Sigmoid colon (tissue), 7 donors: ENCODE measurements at places on chromosomes 6 and 20.

- no peak for DNase-seq
Observed at GRCh38 chr6:4693173-4693970, 82.8 kb upstream of the CDYL start.

DNA sequence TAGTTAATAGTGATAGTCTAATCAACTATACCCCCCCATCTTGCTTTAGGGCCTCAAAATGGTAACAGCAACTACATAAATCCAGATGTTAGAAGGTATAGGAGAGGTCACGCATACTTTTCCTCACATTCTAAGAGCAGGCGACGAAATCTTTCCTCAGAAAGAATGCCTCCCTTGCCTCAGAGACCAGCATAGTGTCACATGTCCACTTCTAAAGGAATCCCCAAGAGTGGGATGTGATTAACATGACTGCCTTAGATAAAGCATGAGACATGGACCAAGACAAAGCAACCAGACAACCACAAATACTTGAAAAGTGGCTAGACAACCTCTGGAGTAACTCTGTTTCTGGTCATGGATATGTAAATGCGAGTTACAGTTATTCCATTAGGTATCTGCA is 710.7 kb downstream of the EYS start:
- no peak for DNase-seq

DNA sequence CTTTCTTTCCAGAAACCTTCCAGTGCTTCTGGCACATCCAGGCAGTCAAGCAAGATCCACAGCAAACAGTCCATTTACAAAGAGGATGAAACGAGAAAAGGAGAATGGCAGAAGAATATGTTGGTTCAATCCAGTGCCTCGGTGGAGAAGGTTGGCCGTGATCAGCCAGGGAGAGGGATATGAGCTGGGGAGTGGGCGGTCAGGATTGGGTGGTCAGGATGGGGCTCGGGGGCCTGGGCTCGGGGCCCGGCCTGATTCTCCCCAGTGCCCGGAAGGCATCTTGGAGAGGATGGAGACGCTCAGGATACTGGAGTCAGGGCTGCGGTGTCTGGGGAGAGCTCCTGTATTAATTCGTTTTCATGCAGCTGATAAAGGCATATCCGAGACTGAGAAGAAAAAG is 61.3 kb downstream of the EFCAB8 start:
- no peak for DNase-seq

DNA sequence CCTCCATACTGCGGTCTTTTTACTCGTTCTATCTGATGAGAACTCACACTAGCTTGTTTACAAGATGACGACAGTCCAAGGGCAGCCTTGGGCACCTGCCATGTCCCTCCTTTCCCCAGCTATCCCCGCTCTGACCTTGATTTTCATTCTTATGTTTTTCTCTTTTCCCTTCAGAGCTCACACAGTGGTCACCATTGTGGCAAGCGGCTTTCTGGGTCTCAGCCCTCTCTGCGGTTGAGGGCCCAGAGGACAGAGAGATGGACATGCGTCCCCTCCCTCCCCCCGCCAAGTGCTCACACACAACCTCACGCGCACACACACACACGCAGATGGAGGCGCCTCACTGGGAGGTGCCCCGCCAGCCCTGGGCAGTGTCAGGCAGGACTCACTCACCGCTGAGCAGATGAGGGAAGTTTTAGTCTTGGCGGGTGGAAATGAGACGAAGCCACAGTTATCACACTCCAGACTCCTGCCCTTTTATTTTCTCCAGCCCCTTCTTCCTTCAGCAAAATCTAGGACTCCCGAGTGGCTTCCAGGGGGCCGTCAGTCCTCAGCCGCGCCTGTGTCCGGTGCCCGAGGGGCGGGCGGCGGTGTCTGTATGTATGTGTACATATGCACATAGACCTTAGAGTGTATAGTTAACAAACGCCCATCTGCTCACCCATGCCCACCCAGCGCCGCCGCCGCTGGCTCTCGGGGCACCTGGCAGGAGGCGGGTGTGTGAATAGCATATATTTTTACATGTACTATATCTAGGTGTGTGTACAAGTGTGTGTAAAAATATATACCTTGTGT is 13.8 kb upstream of the MYL9 start:
- peak; percentile 89 for DNase-seq

GRCh38 chr6:167735951-167736288 is 90.8 kb upstream of the AFDN start:
- DNase-seq: no peak

DNA sequence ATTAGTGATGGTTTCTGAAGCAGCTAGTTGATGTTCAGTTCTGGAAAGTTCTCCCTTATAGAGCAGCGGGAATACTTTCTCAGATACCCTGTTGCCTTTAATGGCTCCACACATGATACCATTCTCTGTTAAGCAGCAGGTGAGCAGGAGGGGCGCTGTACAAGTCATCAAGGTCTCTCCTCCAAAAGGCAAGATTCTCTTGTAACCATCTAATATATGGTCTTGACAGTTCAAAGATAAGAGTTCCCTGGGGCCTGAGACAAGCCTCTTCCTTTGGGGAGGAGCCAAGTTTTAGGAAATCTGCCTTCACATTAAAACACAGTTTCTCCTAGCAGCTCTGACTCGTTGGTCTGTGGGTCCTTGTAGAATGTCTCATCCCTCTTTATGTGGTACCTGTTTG is 258.2 kb downstream of the QKI start:
- DNase-seq: no peak

- no peak for DNase-seq
Observed at GRCh38 chr6:47865206-47865605, 83.4 kb downstream of the OPN5 start.

DNA sequence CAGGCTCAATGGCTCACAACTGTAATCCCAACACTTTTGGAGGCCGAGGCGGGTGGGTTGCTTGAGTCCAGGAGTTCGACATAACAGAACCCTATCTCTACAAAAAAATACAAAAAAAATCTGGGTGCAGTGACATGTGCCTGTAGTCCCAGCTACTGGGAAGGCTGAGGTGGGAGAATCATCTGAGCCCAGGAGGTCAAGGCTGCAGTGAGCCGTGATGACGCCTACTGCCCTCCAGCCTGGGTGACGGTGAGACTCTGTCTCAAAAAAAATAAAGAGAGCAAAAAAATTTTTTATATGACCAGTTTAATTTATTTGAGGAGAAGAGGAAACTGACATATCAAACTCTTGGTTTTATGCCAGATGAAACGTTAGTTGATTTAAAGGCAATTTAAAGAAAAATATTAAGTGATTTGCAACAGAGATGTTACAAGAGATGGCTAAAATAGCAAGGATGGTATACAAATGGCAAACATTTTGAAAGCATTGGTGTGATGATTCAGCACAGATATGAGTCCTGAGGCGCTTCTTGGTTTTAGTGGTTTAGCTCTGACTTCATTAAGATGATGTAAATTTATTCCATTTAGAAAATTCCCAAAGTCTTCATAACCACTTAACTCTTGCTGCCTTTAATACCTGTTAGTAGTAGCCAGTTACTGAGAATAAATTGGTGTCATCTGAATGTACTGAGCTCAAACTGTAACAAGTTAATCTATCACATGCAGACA is 17.7 kb downstream of the GTF2H5 start:
- no peak for DNase-seq

DNA sequence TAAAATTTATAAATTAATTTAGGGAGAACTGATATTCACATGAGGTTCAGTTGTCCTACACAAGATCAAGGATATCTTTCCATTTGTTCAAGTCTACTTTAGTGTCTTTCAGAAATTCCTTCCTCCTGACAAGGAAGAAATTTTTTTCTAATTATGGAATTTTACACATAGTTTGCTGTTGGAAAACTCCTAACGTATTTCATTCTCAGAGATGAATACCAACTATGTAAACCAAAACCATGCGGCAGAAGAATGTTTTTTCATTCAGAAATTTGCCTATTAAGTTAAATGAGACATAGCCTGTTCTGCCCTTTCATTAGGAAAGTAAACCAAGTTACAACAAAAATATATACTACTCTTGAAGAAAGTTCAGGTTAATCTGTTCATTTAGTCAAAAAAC is 111.2 kb upstream of the PRDM1 start:
- no peak for DNase-seq

DNA sequence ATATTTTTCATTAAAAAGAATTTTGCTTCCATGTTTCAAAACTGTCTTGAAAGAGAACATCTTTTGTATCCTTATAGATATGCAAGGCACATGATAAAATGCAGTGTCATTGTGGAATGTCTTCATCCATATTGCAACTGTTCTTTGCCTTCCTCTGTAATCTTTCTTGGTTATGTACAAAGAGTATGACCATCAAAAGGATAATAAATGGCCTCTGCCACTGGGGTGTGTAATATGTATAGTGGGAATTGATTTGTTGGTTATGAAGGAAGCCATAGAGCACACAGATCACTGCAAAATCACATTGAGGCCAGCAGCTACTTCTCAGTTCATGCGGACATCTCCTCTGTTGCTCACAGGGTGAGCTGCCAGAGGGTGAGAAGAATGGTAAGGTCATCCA is 703.5 kb downstream of the TFAP2A start:
- no peak for DNase-seq

DNA sequence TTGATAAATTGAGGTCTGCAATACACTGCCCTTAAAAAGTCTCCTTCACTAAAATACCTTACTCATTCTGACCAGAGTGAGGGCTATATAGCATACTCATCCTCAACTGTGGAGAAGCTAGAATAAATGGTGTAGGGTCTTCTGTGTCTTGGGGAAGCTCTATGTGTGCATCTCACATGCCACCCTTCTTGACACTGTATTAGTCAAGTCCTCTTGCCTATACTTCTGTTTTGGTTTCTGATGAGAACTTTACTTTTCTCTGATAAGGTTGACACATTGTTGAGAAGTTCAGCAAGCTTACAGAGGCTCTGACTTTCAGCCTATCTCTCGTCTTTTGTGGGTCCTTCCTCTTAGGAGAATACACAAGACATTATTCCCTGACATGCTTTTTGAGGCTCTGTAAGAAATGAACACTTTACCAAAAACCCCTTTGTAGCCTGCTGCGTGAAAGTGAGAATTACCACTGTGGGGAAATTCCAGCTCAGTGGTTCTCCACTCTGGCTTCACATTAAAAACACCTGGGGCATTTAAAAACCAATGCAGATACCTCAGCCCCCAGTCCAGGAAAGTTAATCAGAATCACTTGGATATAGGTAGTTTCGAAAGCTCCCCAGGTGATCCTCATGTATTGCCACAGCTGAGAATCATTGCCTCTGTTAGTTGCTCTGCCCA is 372.1 kb upstream of the HS3ST5 start:
- no peak for DNase-seq

DNA sequence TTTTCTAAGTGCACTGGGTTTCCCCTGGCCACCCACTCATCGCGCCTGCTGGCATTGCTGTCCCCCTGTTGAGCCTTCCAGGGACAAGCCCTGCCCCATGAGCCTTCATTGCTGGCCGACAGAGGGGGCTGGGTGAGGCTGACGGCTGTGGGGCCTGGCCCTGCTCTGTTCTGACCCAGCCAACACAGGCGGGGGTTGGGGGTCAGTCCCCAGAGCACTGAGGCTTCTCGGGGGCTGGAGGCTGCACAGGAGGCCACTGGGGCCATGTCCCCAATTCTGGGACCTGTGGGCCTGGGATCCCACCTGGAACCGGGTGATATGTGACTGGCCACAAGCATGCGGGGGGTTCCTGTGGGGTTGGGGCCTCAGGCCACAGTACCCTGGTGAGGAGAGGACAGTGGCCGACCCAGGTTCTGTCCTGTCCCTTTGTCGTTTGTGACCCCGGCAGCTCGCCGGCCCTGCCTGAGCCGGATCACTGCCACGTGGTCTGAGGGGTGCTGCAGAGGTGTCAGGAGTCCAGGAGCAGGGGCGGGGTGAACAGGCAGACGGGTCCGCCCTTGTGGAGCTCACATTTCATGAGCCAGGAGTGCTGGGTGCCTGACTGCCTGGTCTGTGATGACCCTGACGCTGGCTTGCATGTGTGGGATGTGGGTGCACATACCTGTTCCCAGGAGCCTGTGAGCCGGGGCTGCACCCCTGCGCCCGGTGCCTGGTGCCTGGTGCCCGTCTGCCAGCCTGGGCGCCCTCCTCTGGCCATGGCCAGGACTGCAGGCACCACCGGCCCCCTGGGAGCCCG is 2.1 kb upstream of the COL20A1 start:
- no peak for DNase-seq

- no peak for DNase-seq
Observed at GRCh38 chr6:20997143-20997769, 463.0 kb downstream of the CDKAL1 start.

GRCh38 chr6:160940197-160940596 is 51.4 kb upstream of the MAP3K4 start:
- no peak for DNase-seq

GRCh38 chr20:33490023-33490933 is at the start of gene CBFA2T2:
TSS of gene CBFA2T2 (plus strand) at chr20:33490096. CDS start at chr20:33490268, 172 bp downstream.
- peak; percentile 84 for DNase-seq

GRCh38 chr6:5665173-5665572 is 341.6 kb downstream of the NRN1 start:
- DNase-seq: no peak

- no peak for DNase-seq
Observed at GRCh38 chr6:115617031-115617430, 443.7 kb downstream of the FRK start.

- no peak for DNase-seq
Observed at GRCh38 chr6:5072440-5072839, 12.7 kb upstream of the PPP1R3G start.

DNA sequence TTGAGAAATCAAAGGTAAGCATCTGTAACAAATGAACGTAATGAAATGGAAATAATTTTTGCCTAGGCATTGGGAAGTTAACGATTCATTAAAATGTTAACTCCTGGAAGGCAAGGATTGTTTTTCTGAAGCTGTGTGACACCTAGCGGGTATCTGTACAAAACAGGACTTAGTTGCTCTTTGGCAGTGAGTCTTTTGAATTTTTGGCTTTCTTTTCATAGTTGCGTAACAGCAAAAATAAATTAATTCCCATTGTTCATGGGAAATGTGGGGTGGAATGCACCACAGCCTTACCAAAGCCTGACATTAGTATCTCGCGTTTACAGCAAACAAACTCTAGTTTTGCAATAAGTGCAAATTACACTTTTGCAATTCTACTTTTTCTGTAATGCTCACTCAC is 92.7 kb upstream of the DTNBP1 start:
- DNase-seq: no peak

GRCh38 chr20:33686100-33686983 is at the start of gene E2F1:
TSS of gene E2F1 (minus strand) at chr20:33686385. CDS start at chr20:33686264, 121 bp downstream.
- peak; percentile 97 for DNase-seq

GRCh38 chr6:75244063-75244584 is 523 bp upstream of the COX7A2 start:
- DNase-seq: no peak

DNA sequence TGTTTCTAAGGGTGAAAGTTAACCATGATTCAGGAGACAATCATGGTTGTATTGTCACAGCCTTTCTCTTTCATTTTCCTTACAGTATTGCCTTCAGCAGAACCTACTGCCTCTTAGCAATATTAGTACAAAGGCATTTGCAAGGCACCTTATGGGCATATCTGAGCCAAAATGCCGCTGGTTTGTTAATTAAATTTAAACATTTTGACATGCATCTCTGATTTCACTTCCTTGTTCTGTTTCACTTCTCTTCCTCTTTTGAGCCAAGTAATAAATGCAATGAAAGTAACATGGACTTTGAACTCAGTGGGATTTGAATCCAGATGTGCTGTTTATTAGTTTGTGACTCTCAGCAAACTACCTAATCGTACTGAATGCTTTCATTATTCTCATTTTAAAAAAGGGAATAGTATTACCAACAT is 467.4 kb upstream of the CITED2 start:
- no peak for DNase-seq
